ENCODE measurements at places on chromosomes 2 and 18.

- peak; percentile 11 for DNase-seq
These were observed 114.4 kb upstream of the DTNA start for GRCh38 chr18:34595690-34596089.

DNA sequence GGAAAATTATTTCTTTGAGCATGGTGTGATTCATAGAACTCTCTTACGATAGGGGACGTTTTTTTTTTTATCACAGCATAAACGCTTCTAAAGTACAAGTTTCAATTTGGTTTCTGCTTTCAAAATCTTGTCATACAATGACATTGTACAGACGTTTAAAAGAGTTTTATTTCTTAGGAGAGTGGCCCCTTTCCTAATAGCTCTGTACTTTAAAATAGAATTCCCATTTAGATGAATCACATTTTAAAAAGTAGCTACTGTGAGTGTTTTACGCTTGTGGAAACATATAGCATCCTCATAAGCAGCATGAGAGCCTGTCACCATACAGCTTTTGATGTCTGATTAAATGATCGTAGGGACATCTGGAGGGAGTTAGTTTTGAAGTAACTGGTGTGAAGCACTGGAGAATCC, 510.9 kb downstream of the PARD3B start:
- DNase-seq = no peak

DNA sequence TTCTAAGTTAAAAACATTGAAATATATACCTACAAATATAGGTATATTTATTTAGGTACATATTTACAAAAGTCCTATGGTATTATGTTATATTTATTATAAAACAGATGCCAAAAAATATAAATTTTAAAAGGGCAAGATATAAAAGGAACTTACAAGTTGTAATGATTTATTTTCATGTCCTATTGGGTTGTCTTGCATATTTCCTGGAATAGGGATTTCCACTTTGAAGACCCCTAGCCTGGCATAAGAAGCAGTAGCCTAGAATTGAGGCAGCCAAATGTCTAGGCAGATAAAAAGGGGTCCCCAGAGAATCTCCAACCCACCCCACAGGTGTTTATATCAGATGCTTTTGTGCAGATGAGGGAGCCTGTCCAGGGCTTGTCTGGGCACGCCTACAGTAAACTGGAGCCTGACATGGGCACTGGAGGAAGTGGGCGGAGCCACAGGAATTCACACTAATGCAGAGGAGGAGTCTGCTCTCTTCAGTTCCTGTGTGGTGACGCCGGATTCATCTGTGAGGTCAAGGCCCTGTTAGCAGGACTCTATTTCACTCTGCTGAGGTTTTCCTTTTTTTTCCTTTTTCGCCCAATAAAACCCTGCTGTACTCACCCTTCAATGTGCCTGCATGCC, 1088.9 kb upstream of the PIK3C3 start:
- peak; percentile 34 for DNase-seq

GRCh38 chr2:241263061-241263460, 52.4 kb downstream of the HDLBP start:
- DNase-seq = no peak

- DNase-seq = no peak
These were observed 225.5 kb downstream of the DYSF start for GRCh38 chr2:71678874-71679273.

DNA sequence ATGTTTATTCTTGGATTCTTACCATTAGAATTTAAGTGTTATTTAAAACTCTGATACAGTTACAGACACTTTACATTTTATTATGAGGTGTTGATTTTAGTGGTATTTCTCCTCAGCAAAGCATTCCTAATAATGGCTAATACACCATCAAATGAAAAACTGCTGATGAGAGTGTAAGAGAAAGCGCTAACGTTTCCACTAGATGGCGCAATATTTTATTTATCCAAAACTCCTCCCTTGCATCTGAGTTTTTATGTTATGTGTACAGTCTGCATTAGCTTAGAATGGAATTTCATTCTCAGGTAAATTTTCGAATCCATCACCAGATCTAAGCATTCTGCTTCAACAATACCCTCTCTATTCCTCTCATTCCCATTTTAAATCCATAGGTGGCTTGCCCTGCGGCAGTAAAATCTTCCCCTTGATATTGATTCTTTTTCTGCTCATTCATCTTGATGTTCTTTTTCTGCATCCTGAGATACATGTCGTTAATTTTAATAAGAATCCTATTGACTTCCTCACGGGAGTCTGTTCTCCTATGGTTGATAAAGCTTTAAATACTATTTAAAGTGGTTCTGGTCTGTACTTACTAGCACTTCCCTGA, 53.9 kb downstream of the PRKRA start:
- DNase-seq = peak; percentile 14

GRCh38 chr2:112004253-112004645, 50.8 kb upstream of the TMEM87B start:
- no peak for DNase-seq

- DNase-seq = no peak
These were observed 638.0 kb downstream of the CNTNAP5 start for GRCh38 chr2:124662946-124663644.

GRCh38 chr18:9508446-9509025, 33.2 kb downstream of the RALBP1 start:
- no peak for DNase-seq

- DNase-seq = no peak
These were observed 44.7 kb downstream of the DHRS9 start for GRCh38 chr2:169114056-169114455.

- no peak for DNase-seq
These were observed 483.5 kb upstream of the SALL3 start for GRCh38 chr18:78496079-78496478.

DNA sequence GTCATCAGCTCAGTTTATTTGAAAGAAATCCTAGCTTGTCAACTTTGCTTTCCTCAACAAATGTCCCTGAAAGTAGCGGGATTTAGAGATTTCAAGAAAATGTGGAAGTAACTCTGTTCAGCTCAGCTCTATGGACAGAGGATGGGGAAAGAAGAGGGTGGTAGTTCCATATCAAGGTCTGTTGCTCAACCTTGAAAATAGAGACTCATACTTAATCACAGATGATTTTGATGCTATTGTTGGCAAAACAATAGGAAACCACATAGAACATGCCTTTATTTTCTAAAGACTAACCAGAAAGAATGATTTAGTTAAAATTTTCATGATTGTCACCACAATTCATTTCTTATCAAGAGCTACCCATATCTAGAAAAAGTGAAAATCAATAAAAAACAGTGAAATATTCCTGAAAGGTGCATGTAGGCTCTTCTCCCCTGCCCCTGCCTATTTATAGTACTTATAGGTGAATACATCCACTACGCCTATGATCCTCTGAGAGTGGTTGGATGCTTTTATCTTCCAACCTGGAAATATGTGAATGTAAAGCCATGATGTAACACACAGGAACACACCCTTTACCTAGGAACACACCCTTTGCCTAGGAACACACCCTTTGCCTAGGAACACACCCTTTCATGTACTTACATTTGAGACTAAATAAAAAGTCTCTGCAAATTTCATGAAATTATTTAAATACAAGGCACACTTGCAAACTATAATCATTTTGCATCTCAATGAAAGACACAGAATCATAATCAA, 65.8 kb downstream of the ETAA1 start:
- peak; percentile 22 for DNase-seq

- peak; percentile 93 for DNase-seq
These were observed 41.4 kb downstream of the OXER1 start for GRCh38 chr2:42722320-42723190.

GRCh38 chr2:54955358-54956110, 94.7 kb downstream of the RTN4 start:
- no peak for DNase-seq

DNA sequence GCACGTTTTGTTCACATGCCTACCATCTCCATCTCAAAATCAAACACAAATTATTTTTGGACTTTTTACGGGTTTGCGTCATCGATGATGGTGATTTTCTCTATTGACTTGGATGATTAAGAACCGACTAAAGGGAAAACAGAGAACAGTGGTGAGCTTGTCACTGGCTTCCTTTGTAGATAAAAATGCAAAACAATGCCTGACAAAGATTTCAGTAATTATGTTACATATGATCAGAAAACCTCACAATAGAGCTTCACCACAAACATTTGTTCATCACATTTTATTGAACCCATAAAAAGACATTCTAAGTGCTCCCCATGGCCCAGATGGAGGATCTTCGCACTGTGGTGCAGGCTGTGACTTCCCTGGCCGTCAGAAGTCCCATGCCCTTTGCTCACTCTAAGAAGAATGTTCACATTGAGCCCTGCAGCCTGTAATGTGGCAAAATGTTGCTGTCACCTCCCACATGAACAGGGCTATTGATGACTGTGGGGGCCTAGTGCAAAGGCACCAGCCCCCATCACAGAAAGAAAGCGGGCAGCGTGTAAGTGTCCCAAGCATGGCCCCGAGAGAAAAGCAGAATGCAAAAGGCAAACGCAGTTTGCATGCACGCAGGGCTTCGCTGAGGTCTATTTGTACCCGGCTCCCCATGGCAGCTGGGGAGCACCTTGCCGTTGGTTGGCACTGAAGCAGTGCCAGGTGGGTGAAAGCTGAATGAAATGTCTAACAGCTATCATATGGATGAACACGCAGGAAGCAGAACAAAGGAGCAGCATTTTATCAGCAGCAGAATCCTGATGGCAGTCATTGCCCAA, 60.6 kb downstream of the BCL2 start:
- no peak for DNase-seq

GRCh38 chr2:121185571-121186074, 99.4 kb downstream of the TFCP2L1 start:
- peak; percentile 4 for DNase-seq

DNA sequence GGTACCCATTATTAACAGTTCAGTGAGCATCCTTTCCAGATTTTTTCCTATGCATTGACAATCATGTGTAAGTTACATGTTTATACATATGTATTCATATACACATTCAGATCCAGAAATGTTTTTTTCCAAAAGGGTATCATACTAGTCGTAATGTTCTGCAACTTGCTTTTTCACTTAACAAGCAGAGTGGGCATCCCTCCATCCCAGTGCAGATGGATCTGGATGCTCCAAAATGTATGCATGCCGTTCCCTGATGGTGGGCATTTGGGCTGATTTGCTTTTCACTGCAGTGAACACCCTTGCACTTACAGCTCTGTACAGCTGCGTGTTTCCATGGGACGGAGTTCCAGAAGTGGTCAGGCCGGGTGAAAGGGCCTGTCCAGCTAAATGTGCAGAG, 57.0 kb downstream of the DNMT3A start:
- DNase-seq = no peak

GRCh38 chr2:168035458-168035857, 211.9 kb downstream of the STK39 start:
- DNase-seq = no peak

DNA sequence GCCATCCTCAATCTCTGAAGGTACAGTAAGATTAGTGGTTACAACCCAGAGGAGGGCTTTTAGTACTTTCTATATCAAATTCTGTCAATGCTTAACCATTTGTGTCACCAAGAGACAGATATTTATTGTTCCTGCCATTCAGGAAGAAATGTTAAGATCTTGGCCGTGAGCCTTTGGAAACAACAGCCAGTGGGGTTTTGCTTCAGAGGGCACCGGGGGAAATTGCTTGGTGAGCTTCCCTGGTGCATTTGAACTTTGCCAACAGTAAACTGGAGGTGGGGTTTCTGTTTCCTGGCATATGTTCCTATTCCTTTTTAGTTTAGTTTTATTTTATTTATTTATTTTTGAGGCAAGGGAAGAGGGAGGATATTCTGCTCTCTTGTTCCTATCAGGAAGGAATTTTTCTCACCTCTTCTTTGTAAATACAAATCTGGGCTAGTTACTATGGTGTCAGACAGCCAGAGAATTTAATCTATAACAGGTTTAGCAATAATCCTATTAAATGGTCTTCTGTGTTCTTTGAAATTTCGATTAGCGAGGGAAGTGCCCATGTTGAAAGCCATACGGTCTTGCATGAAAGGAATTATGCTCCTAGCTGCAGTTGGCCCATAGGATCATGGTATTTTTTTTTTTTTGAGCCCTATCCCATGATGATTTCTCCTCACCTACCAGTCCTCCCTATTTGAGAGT, 95.7 kb downstream of the MAIP1 start:
- no peak for DNase-seq

DNA sequence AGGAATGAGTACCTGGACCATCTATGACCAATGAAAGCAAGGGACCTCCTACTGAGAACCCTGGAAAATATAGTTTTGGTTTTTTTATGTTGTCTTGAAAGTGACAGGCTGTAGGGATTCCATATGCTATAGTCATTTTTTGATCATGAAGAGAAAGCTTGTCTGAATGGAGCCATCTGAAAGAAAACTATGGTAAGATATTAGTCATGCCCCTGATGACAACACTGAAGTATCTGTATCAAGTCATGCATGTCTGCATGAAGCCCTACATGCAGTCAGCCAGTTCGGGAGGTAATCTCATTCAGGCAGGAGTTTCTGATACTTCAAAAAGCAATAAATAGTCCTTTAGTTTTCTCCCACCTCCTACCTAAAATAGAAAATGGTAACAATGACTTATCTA, 1042.0 kb downstream of the DPP10 start:
- DNase-seq = no peak

GRCh38 chr2:109450574-109451273, 163.0 kb downstream of the SEPTIN10 start:
- no peak for DNase-seq

DNA sequence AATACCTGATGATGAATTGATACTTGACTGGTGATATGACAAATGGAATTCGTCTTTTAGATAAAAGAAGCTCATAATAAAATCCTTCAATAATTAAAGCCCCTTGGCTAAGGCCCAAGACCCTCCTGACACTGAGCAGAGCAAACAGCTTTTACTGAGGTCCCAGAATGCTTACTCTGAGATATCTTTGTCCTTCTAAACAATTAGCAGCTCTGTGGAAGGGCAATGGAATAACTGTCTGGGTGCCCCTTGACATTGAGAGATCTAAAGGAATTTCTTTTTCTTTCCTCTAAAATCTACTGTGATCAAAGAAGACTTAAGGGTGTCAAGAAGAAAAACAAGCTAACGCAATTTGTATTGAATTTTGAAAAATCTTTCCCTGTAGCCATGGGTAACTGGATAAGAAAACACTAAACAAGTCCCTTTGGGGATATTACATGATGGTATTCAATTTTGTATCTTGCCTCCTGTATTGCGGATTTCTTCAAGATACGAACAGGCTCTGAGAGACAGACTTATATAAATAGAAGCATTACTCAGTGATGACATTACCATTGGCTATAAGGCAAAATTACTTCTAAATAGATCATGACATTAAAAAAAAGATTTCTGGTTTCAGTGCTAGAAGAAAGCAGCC, 128.8 kb downstream of the MREG start:
- DNase-seq = peak; percentile 63

DNA sequence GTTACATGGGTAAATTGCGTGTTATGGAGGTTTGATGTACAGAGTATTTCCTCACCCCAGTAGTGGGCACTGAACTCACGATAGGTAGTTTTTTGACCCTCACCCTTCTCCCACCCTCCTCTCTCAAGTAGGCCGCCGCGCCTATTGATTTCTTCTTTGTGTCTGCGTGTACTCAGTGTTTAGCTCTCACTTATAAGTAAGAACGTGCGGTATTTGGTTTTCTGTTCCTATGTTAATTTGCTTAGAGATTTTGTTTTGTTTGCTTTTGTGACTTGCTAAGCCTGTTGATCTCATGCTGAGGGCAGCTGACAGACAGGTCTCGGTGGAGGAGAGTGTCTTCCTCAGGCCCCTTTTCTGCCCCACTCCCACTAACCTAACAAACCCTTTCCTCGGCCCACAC, 36.2 kb downstream of the ACOXL start:
- no peak for DNase-seq

- DNase-seq = no peak
These were observed 164.3 kb downstream of the BCL2 start for GRCh38 chr18:63155169-63155852.

GRCh38 chr2:68171684-68172083, 14.0 kb downstream of the PNO1 start:
- no peak for DNase-seq

All from astrocyte (in vitro differentiated cells and primary cell).